ENCODE measurements at places on chromosomes 3 and 15.

GRCh38 chr3:38579551-38580449 lies 69.7 kb downstream of the SCN5A start:
- no peak for DNase-seq

DNA sequence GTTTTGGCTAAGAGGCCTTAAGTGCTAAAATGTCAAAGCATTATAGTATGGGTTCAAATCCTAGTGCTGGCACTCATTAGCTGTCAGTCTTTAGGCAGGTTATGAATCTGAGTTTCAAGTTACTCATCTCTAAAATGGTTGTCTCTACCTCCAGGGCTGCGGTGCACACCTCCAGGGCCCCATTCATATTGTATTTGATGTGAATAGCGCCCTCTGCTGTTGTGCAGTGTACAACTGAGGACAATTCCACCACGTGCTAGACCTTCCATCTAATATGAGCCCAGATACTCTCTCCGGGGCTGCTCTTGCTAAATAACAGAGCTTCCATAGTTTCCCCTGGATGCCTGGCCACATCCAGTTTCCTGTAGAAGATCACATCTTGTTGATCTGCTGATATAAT lies 54.3 kb downstream of the OXNAD1 start:
- no peak for DNase-seq

DNA sequence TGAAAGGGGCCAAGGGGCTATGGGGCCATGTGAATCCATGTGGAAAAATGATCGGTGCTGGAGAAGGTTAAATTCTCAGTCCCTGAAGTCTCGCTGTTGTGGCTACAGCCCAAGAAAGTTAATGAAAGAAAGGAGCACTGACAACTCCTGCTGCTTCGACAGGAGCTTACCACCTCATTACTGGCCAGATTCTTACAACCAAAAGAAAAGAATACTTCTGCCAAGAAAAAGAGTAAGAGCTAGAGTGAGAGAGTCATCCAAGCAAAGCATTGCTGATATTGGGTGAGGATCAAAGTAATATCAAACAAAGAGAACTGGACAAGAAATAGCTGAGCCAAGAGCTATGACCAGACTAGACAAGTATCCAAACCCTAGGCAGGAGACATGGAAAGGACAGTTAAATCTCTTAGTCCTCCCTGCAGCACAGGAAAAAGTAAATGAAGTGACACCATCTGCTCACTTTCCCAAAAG lies 348.4 kb upstream of the PLSCR5 start:
- DNase-seq = peak; percentile 42

DNA sequence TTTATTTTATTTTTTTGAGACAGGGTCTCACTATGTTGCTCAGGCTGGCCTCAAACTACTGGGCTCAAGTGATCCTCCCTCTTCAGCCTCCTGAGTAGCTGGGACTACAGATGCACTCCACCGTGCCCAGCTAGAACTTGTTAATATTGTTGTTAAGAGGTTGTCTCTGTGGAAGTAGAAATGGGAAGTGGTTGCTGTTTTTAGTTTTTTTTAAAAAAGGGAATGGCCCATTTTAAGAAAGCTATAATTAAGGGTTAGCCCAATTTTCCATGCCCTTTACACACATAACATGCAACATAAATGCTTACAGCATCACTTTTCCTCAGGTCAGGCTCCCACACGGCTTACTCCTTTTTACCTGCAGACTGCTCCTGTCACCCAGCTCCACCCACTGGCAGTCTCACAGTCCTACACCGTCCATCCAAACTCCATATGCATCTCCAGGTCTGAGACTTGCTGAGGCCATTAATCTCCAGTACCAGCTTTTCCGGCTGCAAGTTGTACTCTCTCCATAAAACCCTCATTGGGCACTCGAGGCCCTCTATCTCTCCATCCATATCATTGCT lies 19.8 kb downstream of the MORC1 start:
- DNase-seq = no peak

- DNase-seq = no peak
Observed at GRCh38 chr15:40053079-40053830, 14.3 kb upstream of the SRP14 start.

DNA sequence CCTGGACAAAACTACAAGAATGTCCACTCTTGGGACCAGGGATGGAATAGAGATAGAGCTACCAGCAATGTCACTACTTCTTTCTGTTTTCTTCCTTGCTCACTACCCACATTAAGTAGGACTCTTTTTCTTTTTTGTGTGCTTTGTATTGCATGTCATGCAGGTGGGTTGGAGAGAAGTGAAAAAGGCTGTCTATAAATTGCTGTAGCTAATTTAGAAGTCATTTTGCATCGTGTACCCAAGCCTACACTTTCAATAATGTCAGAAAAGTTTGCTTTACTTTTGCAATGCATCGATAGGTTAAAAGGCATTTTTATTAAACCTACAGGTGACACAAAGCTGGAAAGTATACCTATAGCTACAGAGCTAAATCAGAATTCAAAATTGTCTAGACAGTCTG lies 58.9 kb downstream of the GTF2E1 start:
- no peak for DNase-seq

GRCh38 chr15:31065824-31066223 lies 35.7 kb downstream of the TRPM1 start:
- no peak for DNase-seq

- no peak for DNase-seq
Observed at GRCh38 chr3:54213907-54214306, 91.6 kb downstream of the CACNA2D3 start.

GRCh38 chr3:142530296-142530695 lies 48.2 kb downstream of the ATR start:
- no peak for DNase-seq

- DNase-seq = peak; percentile 24
Observed at GRCh38 chr3:136465296-136465695, 215.2 kb downstream of the PCCB start.

DNA sequence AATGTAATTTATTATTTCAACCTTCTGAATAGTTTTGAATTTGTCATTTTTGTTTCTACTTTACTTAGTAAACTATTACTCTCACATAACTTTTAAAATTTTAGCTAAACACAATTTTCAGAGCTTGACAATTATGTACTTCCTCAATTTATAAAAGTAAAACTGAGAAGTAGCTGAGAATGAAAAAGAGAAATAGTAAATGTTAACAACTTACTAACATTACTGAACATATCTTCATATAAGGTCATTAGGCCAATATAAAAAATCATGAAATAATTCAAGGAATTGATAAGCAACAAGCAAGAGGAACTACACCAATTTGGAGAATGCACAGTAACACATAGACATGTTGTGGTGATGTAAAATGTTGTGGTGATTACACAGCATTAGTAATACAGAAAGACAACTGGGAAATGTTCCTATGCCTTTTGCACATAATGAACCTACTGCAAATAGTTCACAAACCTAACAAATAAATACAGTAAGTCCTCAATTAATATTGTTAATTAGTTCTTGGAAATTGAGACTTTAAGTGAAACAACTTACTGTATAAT lies 137.9 kb downstream of the CBLB start:
- DNase-seq = no peak

GRCh38 chr15:70045045-70045444 lies 52.7 kb downstream of the TLE3 start:
- no peak for DNase-seq

GRCh38 chr15:66691727-66692126 lies 10.3 kb upstream of the SMAD6 start:
- no peak for DNase-seq

GRCh38 chr3:72618739-72619138 lies 229.5 kb downstream of the SHQ1 start:
- DNase-seq = no peak

DNA sequence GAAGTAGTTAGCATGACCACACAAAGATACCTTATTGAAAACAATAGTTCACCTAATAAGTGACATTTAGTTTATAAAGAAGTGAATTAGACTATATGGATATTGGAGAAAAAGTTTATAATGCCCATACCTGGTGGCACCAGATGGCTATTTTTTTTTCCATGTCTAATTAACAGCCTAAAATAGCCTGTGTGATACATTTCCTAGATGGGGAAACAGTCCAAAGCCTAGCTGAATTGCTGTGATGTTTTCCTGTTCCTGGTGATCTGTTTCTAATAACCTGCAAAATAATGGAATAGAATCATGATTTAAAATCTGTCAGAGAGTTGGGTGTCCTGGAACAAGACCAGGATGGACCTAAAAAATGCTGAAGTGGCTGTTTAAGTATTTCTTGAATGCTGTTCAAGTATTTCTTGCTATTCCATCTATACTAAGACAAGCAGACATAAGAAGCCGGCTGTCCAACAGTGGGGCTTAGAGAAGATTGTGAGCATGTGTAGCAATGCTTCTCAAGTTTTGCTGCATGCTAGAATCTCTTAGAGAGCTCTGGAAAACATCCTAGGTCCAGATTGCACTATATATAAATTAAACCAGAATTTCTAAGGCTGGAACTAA lies 31.3 kb downstream of the LRRC3B start:
- DNase-seq = no peak

DNA sequence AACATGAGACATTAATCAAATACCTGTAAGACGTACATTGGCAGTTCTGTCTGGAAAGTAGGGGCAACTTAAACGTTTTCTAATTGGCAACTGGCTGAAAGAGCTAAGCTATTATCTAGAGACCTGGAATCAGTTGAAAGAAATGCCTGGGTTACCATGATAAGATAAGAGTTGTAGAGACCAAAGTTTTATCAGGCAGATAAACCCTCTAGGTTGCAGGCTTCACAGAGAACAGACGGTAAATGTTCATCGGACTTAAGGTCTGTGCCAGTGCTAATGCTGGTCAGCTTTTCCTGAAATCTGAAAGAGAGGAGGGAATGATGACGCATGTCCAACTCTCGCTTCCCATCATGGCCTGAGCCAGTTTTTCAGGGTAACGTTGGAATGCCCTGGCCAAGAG lies 196.2 kb downstream of the ROBO2 start:
- DNase-seq = no peak

DNA sequence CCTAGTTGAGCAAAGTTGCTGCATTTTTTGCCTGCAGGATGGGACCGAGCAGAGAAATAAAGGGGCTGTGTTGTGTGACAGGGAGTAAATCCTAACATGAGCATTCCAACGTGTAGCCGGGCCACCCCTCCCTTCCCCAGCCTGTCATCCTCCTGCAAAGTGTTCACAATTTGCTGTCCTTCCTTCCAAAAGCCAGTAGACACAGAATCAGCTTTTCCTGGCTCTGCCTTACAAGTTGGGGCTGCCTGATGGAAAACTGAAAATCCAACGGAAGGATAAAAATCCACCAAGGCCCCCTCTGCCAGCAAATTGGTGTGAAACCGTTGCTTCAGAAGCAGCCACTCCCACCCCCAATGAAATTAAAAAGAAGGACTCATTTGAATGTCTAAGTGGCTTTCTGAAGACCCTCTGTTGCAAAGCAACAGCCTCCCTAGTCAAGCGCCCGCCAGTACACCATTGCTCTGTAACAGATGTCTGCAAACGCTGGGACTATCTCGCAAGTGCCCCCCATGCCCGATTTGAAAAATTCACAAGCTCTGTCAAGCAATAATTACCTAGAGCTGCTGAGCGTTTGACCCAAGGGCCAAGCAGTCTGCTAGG lies 665 bp downstream of the FRMD4B start:
- no peak for DNase-seq

- peak; percentile 12 for DNase-seq
Observed at GRCh38 chr3:143151004-143151731, 31.6 kb downstream of the CHST2 start.

- no peak for DNase-seq
Observed at GRCh38 chr3:149895339-149895738, 75.4 kb downstream of the PFN2 start.

DNA sequence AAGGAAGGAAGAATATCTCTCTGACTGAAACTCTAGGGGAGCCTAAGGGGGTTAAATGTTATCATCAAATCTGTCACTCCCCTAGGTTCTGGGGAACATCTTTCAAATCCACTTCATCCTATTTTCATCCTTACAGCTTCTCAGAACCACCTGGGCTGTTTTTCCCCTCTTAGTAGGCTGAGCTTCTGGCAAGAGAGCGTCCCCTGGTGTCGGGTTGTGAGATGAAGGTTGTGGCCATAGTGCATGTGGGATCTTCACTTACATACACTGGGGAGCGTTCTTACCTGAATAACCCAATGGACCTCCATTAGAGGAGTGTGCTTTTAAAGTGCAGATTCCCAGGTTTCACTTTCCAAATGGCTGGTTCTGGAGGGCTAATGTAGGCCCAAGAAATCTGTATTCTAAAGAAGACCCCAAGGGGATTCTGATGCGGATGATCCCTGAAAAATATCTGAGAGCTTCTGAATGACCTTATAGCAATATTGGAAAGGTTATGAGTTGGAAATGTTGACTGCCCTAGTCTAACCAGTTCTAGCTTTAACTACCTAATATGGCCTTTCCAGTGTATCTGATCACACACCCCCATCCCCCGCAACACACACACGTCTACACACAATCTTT lies 663.7 kb downstream of the AGBL1 start:
- DNase-seq = no peak

DNA sequence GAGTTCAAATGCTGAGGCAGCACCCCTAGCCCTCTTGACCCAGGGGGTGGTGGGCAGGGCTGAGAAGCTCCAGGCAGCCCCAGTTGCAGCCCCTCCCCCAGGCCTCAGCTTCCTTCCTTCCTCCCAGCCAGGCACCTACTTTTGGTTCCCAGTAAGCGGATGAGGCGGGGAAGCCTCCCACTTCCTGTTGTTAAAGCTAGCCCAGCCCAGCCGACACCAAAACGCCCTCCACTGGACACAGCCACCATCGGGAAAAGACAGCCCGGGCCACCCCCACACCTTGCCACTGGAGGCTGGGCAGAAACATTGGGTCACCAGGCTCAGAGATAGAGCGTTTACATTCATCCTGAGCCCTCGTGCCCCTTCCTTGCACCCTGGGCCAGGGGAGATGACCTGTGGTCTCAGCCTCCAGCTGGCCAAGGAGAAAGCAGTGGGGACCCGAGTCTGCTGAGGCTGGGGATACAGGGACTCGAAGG lies 3.5 kb downstream of the DUSP7 start:
- no peak for DNase-seq

DNA sequence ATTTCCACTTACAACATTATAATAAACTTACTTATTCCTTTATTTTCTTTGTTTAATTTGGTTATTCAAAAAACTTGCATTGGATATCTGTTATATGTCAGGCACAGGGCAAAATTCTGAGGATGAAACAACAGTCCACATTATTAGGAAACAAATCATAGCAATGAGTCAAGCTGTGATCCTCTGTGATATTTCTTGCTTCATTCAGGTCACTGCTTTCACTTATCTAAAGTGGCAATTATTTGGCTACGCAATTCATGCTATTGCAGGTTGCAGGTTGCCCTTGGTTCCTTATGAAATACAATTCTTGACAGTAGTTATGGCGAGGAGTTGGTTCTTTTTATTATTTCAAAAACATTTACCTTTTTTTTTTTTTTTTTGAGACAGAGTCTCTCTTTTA lies 66.4 kb upstream of the CNTN6 start:
- no peak for DNase-seq

- no peak for DNase-seq
Observed at GRCh38 chr3:70742081-70742480, 429.6 kb upstream of the MDFIC2 start.

- no peak for DNase-seq
Observed at GRCh38 chr3:69379661-69380060, 6.2 kb downstream of the FRMD4B start.

GRCh38 chr15:65743637-65744252 lies 48.3 kb downstream of the DENND4A start:
- no peak for DNase-seq

GRCh38 chr15:63006032-63006878 lies 36.3 kb upstream of the TPM1 start:
- no peak for DNase-seq

GRCh38 chr15:80856400-80856799 lies 77.2 kb downstream of the CEMIP start:
- DNase-seq = no peak

GRCh38 chr15:66956672-66957430 lies 108.6 kb upstream of the SMAD3 start:
- no peak for DNase-seq
